Activated T-helper 1 cell treated with anti-CD3 and anti-CD28 coated beads, Interleukin-2, amount 50 U/mL, for 16 hours (primary cell): ENCODE measurements at places on chromosomes 13 and 19.

DNA sequence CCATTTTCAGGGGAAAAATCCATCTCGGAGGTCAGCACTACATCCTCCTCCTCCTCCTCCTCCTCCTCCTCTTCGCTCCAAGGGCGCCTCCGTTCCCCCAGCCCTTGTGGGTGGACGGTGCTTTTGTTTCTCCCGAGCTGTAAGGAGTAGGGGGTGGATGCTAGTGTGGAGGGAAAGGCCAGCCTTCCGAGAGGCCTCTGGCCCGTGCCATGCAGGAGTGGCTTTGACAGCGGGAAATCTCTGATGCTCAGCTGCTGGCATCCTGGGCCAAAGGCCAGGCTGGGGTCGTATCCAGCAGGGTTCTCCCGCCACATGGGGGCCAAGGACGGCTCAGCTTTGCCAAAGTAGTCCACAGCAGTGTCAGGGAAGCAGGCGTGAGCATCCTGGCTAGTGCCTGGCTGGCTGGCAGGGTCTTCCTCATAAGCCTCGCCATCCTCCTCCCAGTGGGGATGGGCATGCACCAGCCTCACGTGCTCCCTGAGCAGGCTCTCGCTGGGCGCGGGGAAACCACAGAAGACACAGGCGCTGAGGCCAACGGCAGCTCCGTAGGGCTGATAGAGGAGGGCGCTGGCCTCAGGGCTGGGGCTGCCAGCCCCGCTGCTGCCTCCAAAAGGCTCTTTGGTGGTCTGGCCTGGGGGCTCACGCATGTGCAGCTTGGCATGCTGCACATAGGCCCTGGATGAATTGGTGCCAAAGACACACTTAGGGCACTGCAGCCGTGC, 10.5 kb downstream of the WIZ start:
- no peak for DNase-seq

- DNase-seq: no peak
Observed at GRCh38 chr13:98823442-98823841, 71.0 kb upstream of the SLC15A1 start.

- peak; percentile 38 for DNase-seq
Observed at GRCh38 chr19:42270346-42271044, 1.4 kb downstream of the CIC start.

DNA sequence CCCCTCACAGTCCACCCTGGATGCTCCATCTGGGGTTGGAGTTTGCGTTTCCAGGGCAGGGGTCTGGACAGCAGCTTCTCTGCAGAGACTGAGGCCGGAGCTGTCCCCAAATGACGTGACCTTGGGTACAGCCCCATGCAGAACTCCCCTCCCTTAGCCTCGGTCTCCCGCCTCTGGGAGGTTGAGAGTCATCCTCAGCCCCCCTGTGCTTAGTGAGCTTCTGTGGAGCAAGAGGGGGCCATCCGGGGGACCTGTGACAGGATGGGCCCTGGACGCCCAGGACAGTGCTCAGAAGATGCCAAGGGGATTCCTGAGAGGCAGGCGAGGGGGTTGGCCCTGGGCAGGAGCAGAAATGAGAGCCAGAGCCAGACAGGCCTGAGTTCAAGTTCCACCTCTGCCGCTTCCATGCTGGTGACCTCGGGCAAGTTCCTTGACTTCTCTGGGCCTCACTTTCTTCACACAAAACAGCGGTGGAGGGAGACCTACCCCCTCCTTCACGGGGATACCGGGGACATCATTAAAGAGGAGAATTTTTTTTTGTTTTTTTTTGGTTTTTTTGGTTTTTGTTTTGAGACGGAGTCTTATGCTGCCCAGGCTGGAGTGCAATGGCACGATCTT, 20.3 kb downstream of the SMIM24 start:
- DNase-seq: no peak

DNA sequence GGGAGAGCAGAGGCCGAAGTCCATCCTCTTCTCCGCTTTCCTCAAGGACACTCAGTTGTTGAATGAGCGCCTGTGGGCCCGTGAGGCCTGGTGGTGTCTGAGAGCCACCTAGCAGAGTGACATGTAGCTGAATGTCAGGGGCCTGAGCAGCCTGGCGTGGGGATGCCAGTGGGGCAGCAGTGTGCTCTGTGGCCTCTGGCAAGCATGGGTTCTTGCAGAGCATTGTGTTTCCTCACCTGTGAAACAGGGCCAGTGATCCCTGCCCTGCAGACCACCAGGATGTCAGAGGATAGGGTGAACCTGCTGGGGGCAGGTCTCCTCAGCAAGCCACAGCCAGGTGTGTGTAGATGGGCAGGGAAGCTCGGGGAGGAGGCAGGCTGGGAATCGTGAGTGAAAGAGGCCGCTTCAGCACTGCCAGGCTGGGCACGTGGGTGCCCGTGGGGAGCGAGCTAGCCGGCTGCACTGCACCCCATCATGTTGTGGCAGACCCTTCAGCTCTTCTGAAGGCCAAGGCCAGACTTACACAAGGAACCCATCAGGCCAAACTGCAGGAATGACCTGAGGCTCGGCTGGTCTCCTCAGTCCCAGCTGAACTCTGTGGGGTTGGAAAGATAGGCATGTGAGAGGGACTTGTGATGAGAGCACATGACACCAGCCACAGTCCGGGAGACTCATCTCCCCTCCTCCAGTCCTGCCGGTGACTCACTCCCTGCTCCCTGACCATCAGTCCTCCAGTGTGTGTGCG, 5.0 kb downstream of the PPP1R37 start:
- DNase-seq: no peak

- DNase-seq: no peak
Observed at GRCh38 chr13:98173431-98174152, 3.5 kb downstream of the RNF113B start.

GRCh38 chr19:19691683-19692082, 23.0 kb downstream of the ZNF101 start:
- DNase-seq: no peak

DNA sequence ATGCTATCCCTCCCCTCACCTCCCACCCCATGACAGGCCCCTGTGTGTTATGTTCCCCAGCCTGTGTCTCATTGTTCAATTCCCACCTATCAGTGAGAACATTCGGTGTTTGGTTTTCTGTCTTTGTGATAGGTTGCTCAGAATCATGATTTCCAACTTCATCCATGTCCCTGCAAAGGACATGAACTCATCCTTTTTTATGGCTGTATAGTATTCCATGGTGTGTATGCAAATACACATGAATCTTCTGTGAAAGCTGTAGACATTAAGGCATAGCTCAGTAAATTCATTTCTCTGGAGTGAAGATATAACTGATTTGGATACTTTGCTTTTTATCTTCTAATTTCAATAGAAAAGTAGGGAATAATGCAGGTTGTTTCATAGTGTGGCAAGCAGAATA, 125.8 kb upstream of the C1QTNF9B start:
- DNase-seq: no peak

DNA sequence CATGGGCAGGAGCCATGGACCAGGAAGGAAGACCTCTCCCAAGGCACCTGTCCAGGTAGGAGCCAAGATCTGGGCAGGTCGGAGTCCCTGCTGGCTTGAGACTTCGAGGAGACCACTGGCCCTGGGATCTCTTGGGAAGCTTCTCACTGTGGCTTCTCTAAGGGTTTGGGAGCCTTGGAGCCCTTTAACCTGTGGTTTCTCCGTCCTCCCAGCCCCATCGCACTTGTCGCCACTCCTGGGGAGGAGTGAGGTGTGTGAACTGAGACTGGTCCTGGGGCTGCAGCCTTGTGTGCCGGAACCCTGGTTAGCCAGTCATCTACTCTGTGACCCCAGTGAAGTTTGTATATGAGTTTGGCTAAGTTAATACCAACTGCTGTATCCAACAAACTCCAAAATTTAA, 8.2 kb downstream of the ZNF805 start:
- no peak for DNase-seq

- no peak for DNase-seq
Observed at GRCh38 chr19:12513531-12514061, 29.0 kb upstream of the ZNF709 start.

- no peak for DNase-seq
Observed at GRCh38 chr13:109436055-109436622, 350.2 kb downstream of the IRS2 start.

DNA sequence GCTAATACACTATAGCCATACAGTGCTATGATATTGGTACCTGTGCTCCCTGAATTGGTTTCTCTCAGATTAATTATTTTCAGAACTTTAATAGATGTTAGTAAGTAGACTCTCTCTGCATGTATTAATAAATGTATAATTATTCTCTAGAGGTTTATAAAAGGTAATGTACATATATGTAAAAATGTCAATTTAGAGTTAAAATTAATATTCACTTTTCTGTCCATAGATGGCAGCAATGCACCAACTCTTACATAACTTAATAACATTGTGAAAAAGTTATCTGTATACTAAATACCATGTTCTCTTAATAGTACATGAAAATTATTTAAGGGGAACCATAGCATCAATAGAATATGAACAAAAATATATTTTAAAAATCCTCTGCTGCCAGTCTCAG, 515.0 kb upstream of the KLHL1 start:
- no peak for DNase-seq

DNA sequence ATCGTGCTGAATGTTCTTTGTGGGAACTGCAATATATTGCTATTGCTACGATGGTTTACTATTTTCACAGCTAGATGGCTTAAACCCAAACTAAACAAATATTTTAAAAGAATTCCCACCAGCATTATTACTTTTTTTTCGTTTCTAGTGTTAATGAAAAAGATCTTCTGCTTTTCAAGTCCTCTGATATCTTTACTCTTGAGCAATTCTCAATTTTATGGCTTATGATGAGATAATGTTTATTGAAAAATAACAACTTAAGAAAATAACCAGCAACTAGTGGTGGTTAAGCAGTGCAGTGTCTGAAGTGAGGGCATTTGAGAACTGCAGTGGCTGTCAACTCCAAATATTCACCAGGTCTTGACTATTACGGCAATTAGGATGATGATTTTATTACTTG, 360.4 kb downstream of the ENOX1 start:
- DNase-seq: no peak

- DNase-seq: no peak
Observed at GRCh38 chr13:93603043-93603442, 376.4 kb downstream of the GPC6 start.

DNA sequence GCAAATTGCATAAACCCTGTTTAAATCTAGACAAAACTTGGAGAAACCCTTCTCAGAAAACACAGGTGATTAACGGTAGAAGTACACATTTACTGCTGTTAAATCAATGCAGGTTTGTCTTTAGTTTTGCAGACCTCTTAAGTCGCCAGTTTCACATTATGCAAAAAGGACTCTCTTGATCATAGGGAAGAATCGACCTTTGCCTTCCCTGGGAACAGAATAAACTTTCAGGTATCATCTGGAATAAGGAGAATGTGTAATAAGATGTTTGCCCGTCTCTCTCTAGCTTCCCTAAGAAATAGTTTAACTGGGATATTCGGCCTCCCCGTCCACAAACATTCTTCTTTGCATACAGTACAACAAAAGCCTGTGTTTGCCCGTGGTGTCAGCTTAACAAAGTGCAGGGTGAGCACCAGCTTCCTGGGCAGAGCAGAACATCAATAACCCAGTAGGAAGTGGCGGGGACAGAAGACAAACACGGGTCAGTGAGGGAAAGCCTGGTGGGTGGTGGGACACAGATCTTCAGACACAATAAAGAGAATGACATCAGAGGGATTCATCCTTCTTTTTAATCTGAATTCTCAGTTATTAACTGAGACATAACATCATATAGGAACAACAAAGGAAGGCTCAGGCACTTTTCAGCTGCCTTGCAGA, 1077.7 kb upstream of the SLC10A2 start:
- no peak for DNase-seq

- DNase-seq: no peak
Observed at GRCh38 chr13:40983259-40983658, 35.9 kb downstream of the ELF1 start.

DNA sequence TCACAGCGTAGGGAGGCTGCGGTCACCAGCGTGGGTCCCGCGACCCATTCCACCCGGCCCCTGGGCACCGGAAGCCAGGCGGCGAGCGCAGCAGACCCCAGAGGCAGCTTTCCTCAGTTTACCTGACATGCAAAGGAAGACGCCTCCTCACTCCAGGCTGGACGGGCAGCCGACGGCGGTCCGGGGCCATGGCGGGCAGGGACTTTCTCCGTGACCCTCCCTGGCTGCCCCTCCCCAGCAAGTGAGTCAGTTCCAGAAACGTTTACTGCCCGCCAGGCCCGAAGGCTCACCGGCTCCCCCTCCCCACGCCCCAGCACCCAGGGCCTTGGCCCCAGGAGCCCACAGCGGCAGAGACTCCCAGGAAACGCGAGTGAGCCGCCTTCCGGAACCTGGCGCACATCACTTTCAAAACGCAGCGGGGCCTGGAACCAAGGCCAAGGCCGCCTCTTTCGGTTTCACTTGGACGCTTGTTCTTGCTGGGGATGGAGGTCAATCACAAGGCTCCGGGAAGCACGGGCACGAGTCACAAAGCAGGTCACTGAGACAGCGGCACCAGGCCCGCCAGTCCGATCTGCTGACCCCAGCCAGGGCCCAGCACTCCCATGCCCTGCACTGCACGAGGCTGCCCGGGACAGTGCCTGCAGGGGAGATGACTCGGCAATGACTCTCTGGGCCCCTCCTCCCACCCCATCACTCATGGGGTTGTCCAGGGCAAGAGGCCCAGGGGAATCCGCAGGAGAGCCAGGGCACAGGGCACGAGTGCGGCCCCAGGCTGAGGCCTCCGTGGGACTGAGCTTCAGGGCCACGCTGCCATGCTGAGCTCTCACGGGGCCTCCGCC, 5.3 kb downstream of the SBNO2 start:
- DNase-seq: no peak

DNA sequence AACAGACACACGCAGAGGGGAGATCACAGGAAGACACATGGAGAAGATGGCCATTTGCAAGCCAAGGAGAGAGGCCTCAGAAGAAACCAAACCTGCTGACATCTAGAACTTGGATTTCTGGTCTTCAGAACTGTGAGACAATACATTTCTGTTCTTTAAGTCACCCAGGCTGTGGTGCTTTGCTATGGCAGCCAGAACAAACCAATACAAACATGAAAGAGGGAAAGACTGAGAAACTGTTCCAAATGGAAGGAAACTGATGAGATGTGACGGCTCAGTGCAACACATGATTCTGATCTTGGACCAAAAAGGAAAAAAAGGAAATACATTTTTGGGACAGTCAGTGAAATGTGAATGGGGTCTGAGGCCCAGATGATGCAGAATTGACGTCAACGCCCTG, 30.2 kb upstream of the SACS start:
- DNase-seq: no peak

DNA sequence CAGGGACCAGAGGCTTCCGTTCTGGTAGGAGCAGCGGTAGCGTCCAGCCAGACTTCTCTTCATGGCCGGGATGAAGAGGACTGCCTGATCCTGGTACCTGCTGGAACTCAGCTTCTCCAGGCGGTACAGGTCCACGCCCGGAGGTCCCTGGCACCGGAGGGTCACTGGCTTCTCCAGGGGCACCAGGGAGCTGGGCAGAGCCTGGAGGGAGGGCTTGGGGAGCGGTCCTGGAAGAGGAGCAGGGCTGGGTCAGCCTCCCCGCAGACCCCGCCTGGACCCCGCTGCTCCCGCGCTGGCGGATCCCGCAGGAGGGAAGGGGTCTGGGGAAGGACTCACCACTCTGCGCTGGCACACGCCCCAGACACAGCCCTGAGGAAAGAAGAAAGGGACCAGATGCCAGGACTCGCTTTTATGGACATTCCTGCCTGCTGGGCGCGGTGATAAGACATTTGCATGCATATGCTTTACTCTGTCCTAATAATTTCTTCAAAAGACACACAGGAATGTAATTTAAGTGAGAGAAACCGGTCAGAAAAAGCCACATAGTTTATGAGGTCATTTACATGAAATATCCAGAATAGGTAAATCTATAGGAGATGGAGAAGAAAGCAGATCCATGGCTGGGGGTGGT, 5.8 kb downstream of the GP6 start:
- no peak for DNase-seq
